AG10803 (cell line): ENCODE measurements at places on chromosomes 5 and 9.

- no peak for DNase-seq
Measured at GRCh38 chr5:73935719-73936118, 309.7 kb downstream of the ARHGEF28 start.

DNA sequence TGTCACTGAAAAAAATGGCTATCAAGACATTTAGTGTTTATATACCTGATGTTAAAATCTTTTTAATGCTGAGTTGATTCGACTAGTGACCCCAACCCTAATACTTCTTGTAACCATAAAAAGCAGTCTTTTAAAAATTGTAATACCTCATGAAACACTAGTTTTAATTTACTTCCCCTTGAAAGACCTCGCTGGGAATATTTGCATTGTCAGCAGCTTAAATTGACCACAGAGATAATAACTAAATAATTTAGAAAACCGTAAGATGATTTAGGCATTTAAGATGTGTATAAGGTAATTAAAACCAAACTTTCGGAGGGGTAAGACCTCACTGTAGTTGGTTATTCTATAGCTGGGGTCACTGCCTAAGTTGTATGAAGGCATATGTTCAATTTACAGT lies 89.8 kb downstream of the FGF10 start:
- DNase-seq = no peak

DNA sequence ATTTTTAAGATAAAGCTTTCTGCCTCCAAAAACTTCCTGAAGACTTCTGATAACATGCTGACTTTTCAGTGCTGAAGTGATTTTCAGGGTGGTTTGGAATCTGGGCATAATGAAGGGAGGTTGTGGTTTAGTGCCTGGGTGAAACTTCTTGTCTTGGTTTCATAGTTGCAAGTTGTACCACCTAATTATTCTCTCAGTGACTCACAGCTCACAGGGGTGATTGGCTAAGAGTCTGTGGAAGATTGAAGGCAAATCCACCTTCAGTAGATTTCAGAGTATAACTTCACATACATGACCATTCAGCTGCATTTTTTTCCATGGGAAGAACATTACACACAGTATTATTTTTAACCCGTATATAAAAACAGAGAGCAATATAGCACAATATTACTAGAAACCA lies 199.9 kb downstream of the PTTG1 start:
- no peak for DNase-seq

- DNase-seq = no peak
Measured at GRCh38 chr5:95870105-95870672, 47.7 kb upstream of the GLRX start.
